Stimulated activated CD4-positive, alpha-beta T cell treated with anti-CD3 and anti-CD28 coated beads, Interleukin-1b, Interleukin-23, amount 100 ng/mL, for 48 hours (primary cell): ENCODE measurements at places on chromosomes 16 and 17.

- no peak for DNase-seq
Observed at GRCh38 chr16:70324998-70325747, 21.5 kb upstream of the DDX19A start.

DNA sequence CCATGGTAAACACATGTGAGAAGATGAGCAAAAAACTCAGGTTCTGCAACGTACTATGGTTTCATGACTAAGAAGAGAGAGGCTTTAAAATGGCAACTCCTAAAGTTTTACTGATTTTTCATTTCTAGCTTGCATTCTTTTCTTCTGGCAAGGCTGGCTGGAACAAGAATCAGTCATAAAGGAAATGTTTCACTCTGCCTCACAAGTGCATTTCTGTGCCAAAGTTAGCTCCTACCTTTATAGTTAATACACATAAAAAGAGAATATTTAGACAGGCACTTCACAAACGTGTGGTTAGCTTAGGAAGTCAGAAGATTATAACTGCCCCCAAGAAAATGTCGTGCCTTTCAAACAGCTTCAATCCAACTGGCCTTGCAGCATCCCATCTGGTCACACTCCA is 417.1 kb upstream of the CDH11 start:
- DNase-seq, result no peak

GRCh38 chr16:89094252-89094879 is 714 bp downstream of the ACSF3 start:
- DNase-seq, result no peak

DNA sequence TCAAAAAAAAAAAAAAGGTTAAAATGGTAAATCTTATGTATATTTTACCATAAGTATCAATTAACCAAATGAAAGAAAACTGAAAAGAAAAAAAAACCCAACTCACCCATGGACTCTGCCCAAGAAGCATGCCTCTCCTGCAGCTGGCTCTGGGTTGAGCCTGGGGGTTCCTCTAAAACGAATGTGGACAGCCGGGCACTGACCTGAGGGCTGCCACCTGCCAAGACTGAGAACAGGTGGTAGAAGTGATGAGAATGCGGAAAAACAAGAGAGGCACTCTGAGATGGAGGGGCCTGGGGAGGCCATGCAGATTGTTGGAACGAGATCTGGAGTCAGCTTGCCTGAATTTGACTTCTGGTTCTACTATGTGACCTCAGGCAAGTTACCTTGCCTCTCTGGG is 85.5 kb upstream of the MSI2 start:
- no peak for DNase-seq

- DNase-seq, result no peak
Observed at GRCh38 chr16:47055136-47055885, 81.8 kb upstream of the DNAJA2 start.
